Kasumi-1 (cell line): ENCODE measurements at places on chromosomes 6 and 20.
A peak's percentile ranks its signal among the peaks of the same experiment; 100 is the strongest.

DNA sequence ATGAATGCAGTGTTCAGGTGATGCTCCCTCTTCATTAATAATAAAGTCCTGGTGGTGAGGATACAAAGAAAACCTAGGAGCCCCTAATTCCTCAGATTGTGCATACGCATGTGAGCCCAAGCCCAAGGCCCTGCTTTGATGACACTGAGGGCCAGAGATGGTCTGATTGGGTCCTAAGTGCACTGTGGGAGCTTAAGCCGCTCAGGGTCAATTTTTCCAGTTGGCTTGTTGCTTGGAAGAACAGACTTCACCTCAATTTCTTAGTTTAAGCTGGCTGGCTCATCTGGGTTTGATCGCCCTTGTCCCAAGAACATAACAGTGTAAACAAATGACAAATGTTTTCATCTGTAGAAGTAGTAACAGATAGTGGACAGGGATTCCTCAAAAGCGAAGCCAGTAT, 41.4 kb downstream of the INSM1 start:
- DNase-seq: no peak

DNA sequence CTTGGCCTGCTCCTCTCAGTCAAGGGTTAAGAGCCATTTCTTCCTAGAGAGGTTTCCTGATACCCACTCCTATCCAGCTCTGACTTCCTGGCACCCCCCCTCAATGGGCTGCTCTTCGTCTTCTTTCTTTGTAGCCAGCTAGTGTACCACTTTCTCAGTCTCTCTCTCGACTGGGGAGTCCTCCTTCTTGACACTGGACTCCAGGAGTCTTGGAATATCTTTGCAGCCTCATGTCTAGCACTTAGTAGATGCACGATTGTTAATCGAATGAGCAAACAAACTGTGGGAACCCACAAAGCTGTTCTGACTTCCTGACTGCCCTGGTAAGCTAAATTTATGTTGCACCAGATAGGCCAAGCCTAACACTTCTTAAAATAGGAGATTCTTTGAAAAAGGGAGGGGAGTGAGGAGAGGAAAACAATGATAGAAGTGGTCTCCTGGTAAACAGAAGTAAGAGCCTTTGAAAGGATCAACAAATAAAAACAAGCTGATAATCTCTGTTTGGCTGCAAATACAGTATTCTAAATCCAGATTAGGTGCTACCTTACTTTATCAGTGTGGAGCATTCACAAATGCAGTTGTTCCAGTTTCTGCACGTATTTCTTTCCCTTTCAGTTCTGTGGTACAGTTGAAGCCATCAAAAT, 160.1 kb upstream of the CITED2 start:
- DNase-seq: peak; percentile 32

DNA sequence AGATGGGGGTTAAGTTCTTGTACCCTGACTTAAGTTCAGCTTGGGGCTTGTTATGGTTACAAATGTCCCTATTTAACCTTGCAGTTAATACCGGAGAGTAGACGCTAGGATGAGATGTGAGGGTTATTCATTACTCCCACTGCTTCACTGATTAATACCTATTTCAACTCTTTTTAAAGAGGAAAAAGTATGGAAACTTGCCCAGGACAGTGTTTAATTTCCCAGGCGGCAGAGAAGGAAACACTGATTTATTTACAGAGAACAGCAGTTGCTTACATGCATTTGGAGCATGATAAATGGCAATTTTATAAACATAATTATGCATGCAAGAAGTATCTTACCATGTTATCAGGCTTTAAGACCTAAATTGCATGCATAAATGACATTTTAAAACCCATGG, 137.7 kb downstream of the RCAN2 start:
- DNase-seq: no peak

DNA sequence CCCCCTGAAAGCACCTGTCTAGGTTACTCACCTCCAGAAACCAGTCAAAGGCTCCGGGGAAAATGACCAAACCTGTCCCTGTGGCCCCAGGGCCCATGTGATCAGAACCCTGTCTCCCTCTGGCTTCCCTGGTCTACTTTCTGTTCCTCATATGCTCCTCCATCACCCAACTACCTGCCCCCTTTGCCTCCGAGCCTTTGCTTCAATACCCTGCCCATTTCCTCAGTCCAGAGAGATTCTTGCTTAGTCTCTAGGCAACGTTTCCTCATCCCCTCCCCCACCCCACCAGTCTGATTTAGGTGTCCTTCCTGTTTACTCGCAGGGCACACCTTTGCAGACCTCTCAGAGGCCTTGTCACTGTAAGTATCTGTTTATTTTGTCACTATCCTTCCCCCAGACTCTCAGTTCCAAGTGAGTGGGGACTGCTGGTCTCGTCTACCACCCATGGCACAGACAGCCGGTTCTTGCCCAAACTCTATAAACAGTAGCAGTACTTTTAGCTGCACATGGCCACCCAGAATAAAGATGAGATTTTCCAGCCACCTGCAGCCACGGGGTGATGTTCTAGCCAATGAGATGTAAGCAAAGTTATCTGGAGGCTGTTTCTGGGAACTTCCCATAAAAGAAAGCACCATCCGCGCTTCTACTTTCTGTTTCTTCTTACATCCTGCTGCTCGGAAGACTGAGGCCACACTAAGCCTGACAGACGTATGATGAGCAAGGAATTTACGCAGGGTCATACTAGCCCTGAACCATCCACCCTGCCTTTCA, 13.3 kb downstream of the ELOVL5 start:
- DNase-seq: no peak

DNA sequence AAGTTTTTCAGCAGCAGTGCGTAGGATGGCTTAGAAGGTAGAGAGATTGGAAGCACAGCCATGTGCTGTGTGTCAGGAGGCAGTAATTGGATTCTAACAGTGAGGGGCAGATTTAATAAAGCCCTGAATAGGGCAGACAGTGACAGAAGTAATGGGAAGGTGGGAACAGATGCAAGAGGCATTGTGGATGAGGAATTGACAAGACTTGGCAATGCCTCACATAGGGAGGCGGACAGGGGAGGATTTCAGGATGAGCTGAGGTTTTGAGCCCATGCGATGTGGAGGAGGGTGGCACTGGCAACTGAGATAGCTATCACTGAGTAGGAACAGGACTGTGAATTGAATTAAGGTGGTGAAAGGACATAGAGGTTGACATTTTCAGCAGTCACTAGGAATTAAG, 262.2 kb upstream of the FLRT3 start:
- DNase-seq: no peak

DNA sequence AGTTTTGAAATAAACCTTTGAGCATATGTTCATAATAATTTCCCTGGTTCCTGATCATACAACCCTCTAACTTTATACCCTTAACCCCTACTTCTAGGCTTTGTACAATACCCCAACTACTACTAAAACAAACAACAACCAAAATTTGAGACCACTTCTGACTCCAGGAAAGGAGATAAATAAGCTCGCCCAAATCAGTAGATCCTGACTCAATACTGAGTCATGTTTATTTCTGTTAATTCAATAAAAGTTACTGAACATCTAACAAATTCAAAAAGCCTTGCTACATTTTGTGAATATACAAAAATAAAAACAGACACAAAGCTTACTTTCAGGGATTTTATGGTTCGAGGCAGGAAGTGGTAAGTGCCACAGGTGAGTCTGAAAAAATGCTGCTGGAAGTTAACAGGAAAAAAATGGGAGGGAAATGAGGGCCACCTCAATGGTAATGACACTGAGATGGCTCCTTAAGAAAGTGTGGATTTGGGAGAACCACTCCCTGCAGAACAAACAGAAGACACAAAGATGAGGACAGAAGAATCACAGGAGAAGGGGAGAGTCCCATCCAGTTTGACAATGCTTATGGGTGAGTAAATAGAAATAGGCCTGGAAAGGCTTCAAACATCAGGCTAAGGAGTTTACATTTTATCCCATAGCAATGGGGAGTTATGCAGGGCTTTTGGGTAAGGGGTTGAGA, 63.4 kb downstream of the DST start:
- no peak for DNase-seq

GRCh38 chr6:167474171-167474570, 149.3 kb downstream of the TTLL2 start:
- DNase-seq: no peak

DNA sequence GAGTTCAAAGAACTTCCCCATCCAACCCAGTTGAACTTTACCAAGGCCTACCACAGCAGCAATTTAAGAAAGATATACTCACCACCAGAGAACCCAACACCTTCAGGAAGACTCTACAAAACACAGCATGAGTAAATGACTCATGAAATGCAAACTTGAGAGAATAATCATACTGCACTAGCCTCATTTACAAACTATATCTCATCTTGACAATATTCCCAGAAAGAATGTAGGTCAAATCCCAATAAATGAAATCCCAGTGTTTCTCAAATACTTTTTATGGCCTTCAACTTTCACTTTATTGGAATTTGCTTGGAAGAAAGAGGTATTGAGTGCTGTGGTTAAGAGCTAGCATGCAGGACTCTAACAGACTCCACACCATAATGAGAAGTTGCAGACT, 60.0 kb downstream of the FYN start:
- no peak for DNase-seq

- DNase-seq: no peak
Measured at GRCh38 chr20:9794831-9795230, 44.0 kb downstream of the PAK5 start.

DNA sequence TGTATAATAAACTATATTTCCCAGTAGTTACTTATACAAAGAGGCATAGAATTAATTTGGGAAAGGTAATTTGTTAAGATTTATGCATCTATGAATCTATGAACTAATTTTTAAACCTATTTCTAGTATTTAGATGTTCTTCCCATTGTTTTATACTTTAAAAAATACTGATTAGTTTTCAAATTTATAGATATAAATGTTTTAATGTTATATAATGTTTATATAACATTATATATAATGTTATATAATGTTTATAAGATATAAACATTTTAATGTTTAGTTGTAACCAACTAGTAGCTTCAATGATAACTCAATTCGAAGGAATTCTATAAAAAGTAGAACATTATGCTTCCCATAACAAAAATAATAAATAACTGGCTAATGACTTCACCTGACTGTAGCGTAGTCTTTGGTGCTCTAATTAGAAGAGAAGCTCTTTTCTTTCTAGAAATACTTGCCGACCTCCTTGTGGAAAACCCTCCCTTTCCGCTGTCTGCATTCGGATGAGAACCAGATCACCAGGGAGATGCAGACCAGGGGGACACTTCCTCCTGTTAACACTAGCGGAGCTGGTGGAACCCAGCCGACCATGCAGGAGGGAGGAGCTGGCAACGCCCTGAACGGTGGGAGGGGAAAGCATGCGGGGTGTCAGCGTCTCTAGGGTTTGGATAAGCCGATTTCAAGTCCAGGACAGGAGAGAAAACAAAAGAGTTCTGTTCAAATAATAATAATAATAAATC, 158.4 kb downstream of the OR2B2 start:
- DNase-seq: peak; percentile 96

GRCh38 chr6:44712353-44713111, 325.0 kb downstream of the CDC5L start:
- no peak for DNase-seq

- no peak for DNase-seq
Measured at GRCh38 chr6:72931325-72931887, 293.9 kb downstream of the KHDC1L start.

DNA sequence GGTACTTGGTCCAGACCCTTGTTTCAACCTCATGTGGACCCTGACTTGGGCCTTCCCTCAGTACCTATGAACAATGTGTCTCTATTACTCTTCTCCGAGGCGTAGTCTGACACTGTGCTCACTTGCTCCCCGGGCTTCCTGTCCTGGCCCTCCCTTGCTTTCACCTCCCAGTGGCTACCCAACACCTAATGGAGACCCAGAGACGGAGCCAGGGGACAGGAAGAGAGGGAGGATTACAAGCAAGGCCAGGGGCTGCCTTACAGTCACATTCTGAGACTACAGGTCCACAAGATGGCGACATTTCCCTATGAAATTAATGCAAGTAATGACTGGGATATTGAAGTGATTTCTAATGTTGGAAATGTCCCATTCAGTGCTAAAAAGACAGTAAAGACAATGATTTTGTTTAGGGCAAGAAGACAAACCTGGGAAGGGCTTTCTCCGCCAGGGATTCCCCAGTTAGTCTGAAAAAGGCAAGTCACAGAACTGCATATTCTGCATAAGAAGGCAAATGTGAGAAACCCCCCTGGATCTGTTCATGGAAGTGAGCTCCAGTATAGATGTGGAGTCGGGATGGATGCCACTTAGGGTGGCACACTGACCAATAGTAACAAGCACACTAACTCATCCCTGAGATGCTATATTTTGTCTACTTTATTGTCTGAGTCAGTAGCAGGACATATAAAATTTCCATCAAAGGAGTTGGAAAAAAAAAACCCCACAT, 44.0 kb upstream of the ZBTB24 start:
- peak; percentile 89 for DNase-seq

DNA sequence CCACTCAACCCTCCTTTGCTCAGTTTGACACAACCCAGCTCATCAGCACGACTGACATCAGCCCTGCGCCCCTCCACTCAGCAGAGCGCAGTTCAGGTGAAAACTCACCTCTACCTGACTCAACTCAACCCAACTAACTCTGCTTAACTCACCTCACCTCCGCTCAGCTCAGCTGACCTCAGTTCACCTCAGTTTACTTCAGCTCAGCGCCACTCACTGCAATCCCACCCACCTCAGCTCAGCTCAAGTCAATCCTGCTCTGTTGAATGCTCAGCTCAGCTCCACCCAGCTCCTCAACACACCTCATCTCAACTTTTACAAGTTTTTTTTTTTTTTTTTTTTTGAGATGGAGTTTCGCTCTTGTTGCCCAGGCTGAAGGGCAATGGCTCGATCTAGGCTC, 39.6 kb downstream of the CEBPB start:
- no peak for DNase-seq

GRCh38 chr20:25032478-25033264, 25.3 kb downstream of the ACSS1 start:
- DNase-seq: no peak

DNA sequence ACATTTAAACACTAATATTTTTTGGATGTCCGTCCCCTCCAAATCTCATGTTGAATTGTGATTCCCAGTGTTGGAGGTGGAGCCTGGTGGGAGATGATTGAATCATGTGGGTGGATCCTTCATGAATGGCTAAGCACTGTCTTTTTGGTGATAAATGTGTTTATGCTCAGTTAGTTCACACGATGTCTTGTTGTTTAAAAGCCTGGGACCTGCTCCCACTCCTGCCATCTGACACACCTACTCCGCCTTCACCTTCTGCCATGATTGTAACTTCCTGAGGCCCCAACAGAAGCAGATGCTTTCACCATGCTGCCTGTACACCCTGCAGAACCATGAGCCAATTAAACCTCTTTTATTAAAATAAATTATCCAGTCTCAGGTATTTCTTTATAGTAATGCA, 114.7 kb downstream of the TNFAIP3 start:
- no peak for DNase-seq

- DNase-seq: no peak
Measured at GRCh38 chr6:147924598-147924997, 416.1 kb downstream of the SAMD5 start.

GRCh38 chr20:48051794-48052474, 266.7 kb upstream of the SULF2 start:
- DNase-seq: no peak

DNA sequence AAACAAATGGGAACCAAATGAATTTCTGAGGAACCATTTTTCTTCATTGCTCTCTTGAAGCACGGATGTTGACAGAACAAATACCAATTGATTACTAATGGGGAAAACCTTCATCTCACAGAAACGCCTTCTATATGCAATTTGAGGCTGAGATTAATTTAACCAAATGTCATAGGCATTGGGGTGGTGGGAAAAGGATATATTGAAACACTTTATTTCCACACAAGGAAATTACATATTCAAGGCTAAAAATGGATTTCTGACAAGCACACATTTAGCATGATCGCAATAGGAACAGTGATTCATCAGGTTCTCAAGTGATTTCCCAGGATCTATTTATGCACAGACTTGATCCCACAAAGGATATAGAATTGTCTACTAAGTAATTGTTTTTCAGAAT, 88.9 kb downstream of the COL12A1 start:
- no peak for DNase-seq
